ENCODE measurements at places on chromosomes 16 and 17.
A peak's percentile ranks its signal among the peaks of the same experiment; 100 is the strongest.

GRCh38 chr16:26391833-26392232, 674.9 kb upstream of the C16orf82 start:
- no peak for DNase-seq

DNA sequence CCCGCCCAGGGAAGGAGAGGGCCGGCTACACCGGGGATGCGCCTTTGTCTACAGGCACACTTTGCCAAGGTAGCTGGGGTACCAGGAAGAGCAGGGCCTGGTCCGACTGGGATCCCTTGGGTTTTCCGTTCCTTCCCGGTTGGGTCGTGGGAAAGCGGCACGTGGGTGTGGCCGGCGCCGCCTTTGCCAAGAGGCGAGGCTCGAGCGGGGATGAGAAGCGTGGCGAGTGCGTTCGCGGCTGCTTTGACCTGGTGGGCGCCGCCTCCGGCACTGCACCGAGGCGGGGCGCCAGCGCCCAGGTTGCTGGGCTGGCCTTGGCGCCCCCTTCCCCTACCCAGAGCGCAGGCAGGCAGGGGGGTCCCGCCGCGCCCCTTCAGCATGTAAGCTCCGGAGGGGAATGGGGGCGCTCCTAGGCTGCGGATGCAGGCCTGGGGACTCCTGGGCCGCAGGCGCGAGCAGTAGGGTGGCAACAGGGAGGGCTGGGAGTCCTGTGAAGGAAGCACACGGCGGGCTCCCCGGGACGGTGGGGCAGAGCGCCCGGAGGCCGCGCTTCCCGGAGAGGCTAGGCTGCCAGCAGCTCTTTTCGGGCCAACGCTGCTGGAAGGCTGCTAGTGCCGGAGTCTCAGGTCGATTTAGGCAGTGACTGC, 2.0 kb downstream of the HAS3 start:
- no peak for DNase-seq

DNA sequence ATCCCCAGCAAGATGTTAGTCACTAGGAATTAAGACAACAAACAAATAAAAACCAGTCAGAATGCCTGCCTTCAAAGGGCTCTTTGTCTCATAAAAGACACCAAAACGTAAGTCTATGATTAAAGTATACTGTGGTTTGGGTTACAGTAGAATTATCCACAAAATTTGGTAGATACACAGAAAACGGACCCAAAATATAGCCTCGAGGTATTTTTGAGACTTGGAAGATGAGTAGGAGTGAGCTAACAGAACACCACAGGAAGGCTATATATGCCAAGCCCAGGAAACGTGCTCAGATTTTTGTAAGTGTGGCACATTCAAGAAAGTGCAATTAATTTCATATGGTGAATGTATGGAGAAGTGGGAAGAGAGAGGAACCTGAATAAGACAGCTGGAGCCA, 831.4 kb downstream of the CDH11 start:
- DNase-seq: no peak

GRCh38 chr16:25034911-25035310, 19.7 kb upstream of the ARHGAP17 start:
- DNase-seq: no peak

GRCh38 chr16:67177743-67178699, 5.7 kb downstream of the MATCAP1 start:
- DNase-seq: no peak

DNA sequence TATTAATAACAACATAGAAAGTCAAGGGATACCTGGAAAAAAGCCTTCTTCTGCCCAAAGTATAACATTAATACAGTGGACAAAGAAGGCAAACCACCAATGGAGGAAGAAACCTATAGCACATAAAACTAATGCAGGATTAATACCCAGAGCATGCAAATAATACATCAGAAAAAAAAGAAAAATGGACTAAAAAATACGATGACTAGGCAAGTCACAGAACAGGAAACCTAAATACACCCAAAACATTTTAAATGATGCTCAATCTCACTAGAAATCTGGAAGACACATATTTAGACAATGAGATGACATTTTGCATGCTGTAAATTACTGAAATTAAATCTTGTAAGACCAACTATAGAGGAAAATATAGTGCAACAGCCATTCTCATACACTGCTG, 55.9 kb downstream of the MED13 start:
- no peak for DNase-seq

DNA sequence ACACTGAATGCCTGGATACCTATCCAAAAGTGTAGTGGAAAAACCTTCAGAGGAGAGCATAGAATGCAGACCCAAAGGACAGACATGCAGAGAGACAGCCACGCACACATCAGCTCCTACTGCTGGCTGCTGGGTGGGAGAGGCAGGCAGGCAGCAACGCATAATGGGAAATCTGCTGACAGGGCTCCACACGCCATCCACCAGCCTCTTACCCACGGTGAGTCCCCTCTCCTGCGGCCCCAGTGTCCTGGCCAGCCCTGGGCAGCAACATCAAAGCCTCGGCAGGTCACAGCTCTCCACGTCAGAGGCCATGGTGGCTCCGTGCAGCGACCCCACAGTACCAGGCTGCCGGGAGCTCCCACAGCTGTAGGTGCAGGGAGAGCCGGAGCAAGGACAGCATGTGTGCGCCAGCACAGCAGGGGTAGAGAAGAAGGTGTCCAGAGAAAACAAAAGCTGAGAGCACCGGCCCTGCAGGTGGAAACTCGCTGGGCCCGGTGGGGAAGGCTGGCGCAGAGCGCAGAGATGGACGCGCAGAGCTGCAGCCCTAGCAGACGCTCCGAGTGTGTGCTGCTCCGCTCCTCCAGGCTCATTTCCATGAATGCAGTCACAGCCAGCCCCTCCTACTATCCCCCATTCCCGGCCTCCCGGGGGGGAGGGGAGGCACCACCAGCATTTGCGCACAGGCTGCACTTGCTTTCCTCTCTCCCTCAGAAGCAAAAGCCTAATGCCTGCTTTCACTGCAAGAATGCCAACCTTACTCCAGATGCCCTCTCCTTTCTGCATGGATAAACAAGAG, 58.9 kb downstream of the CYTH1 start:
- DNase-seq: peak; percentile 63

GRCh38 chr17:80347948-80348351, 67.0 kb upstream of the ENDOV start:
- no peak for DNase-seq

- DNase-seq: no peak
These were observed 1.3 kb upstream of the SENP3 start for GRCh38 chr17:7560172-7561027.

GRCh38 chr16:68117884-68118283, 32.7 kb downstream of the NFATC3 start:
- no peak for DNase-seq

DNA sequence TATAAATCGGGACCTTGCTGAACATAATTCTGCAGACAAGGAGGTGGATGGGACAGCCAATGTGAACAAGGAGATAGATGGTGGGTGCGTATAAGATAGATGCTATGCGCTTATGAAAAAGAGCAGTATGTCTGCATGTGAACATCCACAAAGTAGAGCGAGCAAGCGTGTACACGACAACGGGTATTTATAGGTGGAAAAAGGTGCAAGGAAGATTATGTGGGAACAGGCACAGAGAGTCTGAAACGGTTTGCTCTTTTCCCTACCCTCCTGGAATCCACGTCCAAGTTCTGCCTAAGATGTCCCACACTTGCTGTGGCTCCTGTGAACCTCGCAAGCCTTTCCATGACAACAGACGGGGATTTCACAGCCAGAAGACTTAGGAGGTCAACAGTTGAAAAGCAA, 43.0 kb downstream of the SNX11 start:
- peak; percentile 9 for DNase-seq

GRCh38 chr17:7220593-7221277, 997 bp downstream of the ACADVL start:
- DNase-seq: peak; percentile 21

DNA sequence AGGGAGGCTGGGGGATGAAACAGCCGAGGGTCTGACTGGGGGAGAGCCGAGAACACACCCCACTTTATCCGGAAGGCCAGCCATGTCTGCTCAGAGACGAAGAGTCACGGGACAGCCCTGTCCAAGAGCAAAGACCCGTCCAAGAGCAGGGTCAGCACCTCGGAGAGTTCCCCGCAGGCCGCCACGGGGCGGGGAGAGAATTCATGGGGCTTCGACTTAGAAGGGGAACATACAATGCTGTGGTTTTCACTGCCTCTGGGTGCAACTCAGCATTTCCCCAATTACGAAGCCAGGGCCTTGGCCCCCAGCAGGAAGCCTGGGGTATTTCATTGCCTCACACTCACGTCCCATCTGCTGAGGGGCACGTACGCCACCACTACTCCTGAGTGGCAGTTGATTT, 59.3 kb downstream of the JPH3 start:
- DNase-seq: peak; percentile 22

DNA sequence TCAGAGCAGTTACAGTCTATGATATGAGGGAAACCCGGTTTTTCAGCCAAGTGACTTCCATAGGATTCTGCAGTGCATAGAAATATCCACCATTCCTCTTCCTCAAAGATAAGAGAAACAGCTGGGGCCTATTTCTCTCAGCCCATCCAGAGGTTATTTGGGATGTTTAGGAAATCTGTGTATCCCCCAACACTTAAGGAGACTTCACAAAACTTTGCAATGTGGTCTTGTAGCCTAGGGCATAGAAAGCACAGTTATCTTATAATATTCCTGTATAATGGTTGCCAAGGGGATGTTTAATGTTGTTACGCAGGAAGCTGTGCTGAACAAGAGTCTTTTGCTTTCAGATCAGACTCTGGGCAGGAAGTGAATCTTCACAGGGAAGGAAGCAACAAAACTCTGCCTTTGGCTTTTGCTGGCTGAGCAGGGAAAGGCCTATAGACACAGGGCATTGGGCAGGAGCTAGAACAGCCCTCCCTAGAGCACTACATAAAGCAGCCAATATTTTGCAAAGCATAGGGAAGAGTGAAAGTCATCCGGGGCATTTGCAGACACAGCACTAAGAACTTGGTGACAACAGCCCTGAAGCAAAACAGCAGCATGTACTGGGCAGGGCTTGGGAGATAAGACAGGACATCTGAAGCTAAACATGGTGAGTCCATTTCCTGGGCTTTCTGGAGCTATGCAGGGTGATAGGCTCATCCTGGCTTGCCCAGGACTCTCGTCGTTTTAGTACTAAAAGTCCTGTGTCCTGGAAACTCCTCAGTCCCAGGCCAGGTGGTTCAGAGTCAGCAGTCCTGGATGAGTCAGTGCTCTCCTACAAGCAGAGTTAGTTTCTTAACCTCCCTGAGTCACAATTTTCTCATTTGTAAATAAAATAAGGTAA, 18.7 kb upstream of the BEAN1 start:
- no peak for DNase-seq

DNA sequence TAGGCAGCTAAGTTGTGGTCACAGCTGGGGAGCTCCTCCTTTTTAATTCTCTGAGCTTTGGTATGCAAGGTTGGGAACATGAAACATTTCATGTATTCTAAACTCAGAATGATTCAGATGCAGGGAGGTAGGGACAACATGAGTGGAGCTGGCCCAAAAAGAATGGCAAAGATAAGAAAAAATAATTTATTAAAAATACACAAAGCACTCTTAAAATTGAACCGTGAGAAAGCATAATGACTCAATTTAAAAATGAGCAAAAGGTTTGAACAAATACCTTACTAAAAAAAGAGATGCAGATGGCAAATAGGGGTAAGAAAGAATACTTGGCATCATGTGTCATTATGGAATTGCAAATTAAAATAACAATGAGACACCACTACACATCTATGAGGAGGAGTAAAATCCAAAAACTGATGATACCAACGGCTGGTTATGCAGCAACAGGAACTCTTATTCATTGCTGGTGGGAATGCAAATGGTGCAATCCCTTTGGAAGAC, 175.6 kb upstream of the IRX3 start:
- no peak for DNase-seq

GRCh38 chr16:3514621-3515020, 13.8 kb downstream of the CLUAP1 start:
- no peak for DNase-seq

- DNase-seq: no peak
These were observed 8.0 kb downstream of the ENDOV start for GRCh38 chr17:80422981-80423380.

GRCh38 chr17:40903129-40903847, 18.2 kb upstream of the KRT20 start:
- DNase-seq: no peak

DNA sequence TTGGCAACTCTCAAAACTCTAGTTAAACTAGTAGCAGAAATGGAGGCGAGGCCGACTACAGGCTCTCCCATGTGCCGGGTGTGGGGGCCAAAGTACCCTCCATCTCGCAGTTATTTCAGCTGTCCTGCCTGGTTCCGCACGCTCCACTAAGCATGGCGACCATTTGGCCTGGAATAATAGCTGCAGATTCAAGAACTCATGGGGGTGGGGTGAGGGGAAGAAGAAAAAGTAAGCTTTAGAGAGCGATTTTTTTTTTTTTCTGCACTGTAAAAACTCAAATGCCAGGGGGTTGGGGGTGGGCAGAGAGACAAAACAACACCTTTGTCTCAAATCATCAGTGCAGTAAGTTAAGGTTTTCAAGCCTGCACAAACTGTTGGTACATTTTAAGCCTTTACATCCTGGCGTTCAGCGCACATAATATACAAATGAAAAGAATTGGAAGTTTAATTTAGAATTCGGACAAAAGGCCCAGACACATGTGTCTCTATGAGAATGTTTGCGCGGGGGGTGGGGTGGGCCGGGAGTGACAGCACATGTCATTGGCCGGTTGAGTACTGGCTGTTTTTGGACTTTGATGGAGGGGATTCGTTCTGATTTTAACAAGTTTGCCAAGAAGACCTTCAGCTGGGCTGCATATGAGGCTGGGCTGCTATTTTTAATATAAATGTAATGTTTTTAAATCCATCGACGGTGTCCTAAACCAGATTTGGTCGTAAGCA, 694.7 kb upstream of the SALL1 start:
- DNase-seq: no peak

DNA sequence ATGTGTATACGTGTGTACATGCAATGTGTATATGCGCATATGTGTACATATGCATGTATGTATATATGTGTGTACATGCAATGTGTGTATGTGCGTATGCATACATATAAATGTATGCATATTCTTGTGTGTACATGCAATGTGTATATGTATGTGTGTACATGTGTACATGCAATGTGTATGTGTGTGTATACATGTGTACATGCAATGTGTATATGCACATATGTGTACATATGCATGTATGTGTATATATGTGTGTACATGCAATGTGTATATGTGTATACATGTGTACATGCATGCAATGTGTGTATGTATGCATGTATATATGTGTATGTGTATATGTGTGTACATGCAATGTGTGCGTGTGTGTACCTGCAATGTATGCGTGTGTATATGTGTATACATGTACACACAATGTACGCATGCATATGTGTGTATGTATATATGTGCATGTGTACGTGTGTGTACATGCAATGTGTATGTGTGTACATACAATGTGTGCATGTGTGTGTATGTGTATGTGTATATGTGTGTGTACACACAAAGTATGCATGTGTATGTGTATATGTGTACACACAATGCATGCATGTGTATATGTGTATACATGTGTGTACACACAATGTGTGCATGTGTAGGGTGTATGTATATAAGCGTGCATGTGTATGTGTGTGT, 167.7 kb downstream of the SHISA9 start:
- DNase-seq: no peak
